ENCODE measurements at places on chromosomes 7 and 10.

DNA sequence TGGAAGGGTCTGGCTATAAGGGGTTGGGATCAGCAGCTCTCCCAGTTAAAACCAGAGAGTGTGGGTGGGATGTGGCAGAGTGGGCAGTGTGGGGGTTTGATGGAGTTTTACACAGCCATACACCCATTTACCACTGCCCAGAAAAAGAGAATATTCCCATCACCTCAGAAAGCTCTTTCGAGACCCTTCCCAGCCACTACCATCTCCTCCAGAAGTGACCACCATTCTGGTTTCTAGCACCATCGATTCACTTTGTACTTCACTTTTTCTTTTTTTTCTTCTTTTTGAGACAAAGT is 15.5 kb downstream of the BAG3 start:
- H3K27ac ChIP-seq, result peak overlapping the region; percentile 54
- no peak overlapping the region for H3K4me3 ChIP-seq
- H3K4me1 ChIP-seq, result peaks cover 87% of the 10 kb centered on the region
- DNase-seq, result no peak
- no peaks in the 10 kb centered on the region for H3K27me3 ChIP-seq

- H3K27ac ChIP-seq, result no peak overlapping the region
- H3K4me1 ChIP-seq, result no peaks in the 10 kb centered on the region
- no peak overlapping the region for H3K4me3 ChIP-seq
Measured at GRCh38 chr7:90520484-90520883, 51.0 kb downstream of the PTTG1IP2 start.

DNA sequence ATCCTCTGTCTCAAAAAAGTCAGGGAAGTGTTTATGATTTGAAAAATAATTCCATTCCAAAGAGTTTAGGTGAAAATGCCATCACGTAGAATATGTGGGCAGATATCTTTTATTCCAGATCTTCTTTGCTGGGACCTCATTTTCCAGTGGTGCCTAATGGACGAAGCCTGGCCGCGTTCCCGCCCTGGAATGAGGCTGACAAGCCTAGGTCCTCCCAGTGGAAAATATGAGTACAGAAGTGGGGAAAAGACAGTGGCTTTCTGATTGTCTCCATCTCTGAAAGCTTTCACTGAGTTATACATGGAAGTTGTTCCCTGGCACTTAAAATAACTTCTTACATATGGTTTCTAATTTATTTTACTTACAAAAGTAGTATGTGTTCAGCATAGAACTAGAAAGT is 139.4 kb downstream of the TACC2 start:
- peak overlapping the region; percentile 85 for H3K27ac ChIP-seq
- H3K27me3 ChIP-seq, result no peaks in the 10 kb centered on the region
- DNase-seq, result no peak
- peaks cover 35% of the 10 kb centered on the region for H3K4me1 ChIP-seq
- no peaks in the 10 kb centered on the region for H3K36me3 ChIP-seq

DNA sequence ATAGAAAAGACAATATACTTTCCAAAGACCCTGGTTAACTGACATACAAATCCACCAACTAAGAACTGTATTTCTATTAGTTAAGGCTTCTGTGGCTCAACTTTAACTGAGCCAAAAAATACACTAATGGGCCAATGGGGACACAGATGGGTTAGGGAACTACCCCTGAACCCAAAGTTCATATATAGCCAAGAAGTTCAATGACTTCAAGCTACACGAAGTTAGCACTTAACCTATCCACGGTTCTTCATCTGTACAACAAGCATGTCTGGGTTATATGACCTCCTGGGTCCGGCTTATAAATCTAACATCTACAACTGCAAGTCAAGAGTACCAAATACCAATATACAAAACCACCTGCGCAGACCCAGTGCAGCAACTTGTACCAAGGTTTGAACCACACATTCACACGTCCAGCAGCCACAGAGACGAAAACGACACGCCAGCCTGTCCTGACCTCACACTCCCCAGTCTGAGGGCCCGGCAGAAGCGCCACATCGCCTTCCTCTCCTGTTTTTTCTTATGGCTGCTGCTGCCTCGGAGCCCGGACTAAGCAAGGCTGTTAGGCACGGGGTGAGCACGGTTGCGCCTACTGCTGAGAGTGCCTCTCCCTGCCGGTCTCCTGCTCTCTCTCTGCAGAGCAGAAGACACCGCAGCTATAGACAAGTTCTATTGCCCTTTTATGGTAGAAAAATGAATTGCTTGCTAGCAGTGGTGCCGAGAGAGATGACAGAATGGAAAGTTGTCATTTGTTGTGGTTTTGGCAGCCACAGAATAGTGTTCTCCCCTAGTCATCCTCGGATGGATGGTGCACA is 86.3 kb downstream of the RNF216 start:
- H3K4me3 ChIP-seq, result peak overlapping the region; percentile 13
- H3K27me3 ChIP-seq, result no peaks in the 10 kb centered on the region
- H3K27ac ChIP-seq, result peak overlapping the region; percentile 83

GRCh38 chr10:18743926-18744325 is 84.7 kb downstream of the ARL5B start:
- no peak overlapping the region for H3K4me3 ChIP-seq
- no peaks in the 10 kb centered on the region for H3K4me1 ChIP-seq
- H3K27me3 ChIP-seq, result no peaks in the 10 kb centered on the region
- H3K36me3 ChIP-seq, result no peaks in the 10 kb centered on the region

DNA sequence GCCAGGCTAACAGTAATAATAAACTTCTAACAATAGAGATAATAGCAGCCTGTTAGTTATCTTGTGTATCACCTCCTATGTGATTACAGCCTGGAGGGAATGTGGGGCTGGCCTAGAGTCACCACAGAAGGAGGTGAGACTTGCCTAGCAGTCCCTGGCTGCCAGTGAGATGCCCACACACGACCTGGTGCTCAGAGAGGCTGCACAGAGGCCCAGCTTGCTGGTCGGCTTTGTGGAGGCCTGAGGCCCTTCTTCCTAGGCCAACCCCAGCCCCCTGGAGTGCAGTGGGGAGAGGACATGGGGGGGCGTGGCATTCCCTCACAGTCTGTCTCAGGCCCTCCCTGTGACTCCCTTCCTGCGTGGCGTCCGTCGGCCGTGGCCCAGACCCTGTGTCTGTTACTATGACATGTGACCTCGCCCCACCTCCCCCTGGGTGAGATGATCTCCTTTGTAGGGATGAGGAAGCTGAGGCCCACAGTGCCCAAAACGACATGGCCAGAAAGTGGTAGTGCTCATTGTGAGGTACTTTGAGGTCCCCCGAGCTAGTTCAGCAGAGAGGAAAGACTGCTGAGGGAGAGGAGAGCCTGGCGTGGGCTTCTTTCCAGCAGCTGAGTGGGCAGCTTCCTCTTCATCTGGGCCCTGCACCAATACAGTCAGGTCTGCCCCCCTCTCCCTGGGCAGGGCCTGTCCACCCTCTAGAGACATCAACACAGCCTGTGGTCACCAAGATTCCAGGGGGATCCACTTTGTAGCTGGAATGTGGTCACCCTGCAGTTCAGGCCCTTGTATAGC is 29.7 kb downstream of the UNC5B start:
- peak overlapping the region; percentile 38 for H3K27ac ChIP-seq
- no peaks in the 10 kb centered on the region for H3K36me3 ChIP-seq
- no peak overlapping the region for H3K4me3 ChIP-seq
- H3K27me3 ChIP-seq, result no peaks in the 10 kb centered on the region
- no peak for DNase-seq

- H3K4me3 ChIP-seq, result no peak overlapping the region
- DNase-seq, result no peak
- H3K36me3 ChIP-seq, result no peaks in the 10 kb centered on the region
- no peaks in the 10 kb centered on the region for H3K27me3 ChIP-seq
Measured at GRCh38 chr7:2610898-2611297, 20.9 kb upstream of the TTYH3 start.

GRCh38 chr10:59877191-59877671 is 29.1 kb downstream of the CCDC6 start:
- H3K27ac ChIP-seq, result peak overlapping the region; percentile 17
- H3K27me3 ChIP-seq, result no peaks in the 10 kb centered on the region
- DNase-seq, result no peak
- H3K4me3 ChIP-seq, result no peak overlapping the region
- H3K4me1 ChIP-seq, result peaks cover 80% of the 10 kb centered on the region

GRCh38 chr7:21939136-21939857 is 6.4 kb downstream of the CDCA7L start:
- no peaks in the 10 kb centered on the region for H3K27me3 ChIP-seq
- H3K27ac ChIP-seq, result no peak overlapping the region
- H3K4me3 ChIP-seq, result no peak overlapping the region
- H3K36me3 ChIP-seq, result no peaks in the 10 kb centered on the region

GRCh38 chr7:132557489-132558044 is 18.7 kb downstream of the PLXNA4 start:
- no peaks in the 10 kb centered on the region for H3K4me1 ChIP-seq
- no peaks in the 10 kb centered on the region for H3K27me3 ChIP-seq
- H3K4me3 ChIP-seq, result no peak overlapping the region
- H3K27ac ChIP-seq, result no peak overlapping the region
- H3K36me3 ChIP-seq, result no peaks in the 10 kb centered on the region
- no peak for DNase-seq

GRCh38 chr10:100806356-100806645 is 60.9 kb downstream of the PAX2 start:
- H3K27ac ChIP-seq, result no peak overlapping the region
- no peaks in the 10 kb centered on the region for H3K4me1 ChIP-seq
- no peaks in the 10 kb centered on the region for H3K36me3 ChIP-seq
- peaks cover 4% of the 10 kb centered on the region for H3K27me3 ChIP-seq
- H3K4me3 ChIP-seq, result no peak overlapping the region
- DNase-seq, result no peak

DNA sequence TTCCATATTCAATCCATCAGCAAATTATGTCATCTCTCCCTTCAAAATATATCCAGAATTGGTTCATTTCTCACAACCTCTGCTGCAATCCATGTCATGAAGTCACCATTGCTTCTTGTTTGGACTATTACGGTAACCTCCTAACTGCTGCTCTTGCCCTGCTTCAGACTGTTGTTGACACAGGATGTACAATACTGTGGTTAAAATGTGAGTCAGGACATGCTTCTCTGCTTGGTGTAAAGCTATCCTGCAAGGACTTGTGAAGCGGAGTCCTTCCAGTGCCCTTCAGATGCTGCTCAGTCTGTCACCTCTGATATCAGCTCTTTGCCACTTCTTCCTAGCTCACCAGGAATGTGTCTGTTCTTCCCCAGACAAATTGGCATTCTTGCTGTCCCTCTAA is 10.4 kb upstream of the NXPH1 start:
- H3K4me3 ChIP-seq, result no peak overlapping the region
- H3K27me3 ChIP-seq, result no peaks in the 10 kb centered on the region
- no peak for DNase-seq

DNA sequence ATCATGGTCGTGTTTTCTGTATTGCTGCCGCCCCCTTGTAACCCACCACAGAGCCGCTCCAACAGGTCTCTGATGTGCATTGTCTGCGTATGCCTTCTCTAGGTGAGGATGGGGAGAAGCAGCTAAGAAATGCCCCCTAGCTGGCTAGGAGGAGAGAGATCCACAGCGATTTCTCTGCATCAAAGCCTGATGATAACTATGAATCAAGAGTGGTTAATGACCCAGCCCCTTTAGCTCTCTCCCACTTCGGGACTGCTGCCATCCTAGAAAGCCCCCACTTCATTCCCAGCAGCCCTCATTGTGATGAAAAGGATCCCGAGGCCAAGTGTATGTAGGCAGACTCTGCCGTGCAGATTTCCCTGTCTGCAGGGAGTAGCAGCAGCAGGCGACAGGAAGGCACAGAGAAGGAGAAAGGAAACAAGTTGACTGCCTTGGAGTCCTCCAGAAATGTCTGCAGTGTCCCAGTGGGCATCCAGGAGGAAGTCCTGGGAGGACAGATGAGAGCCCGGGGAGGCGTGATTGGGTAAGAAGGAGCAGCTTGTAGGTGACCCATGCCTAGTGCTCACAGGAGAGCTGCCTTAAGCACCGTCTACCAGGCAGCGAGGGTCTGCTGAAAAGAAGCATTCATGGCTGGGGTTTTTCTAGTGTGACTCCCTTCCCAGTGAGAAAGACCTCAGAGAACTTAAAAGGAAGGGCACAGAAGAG is 2.9 kb downstream of the PLXNA4 start:
- no peak overlapping the region for H3K4me3 ChIP-seq
- DNase-seq, result no peak
- no peak overlapping the region for H3K27ac ChIP-seq

- H3K36me3 ChIP-seq, result no peaks in the 10 kb centered on the region
- peaks cover 37% of the 10 kb centered on the region for H3K4me1 ChIP-seq
- DNase-seq, result no peak
- H3K4me3 ChIP-seq, result no peak overlapping the region
- H3K27ac ChIP-seq, result peak overlapping the region; percentile 6
Measured at GRCh38 chr7:135151533-135151932, 3.7 kb downstream of the TMEM140 start.

GRCh38 chr7:156356551-156356950 is 284.0 kb upstream of the RNF32 start:
- H3K27me3 ChIP-seq, result no peaks in the 10 kb centered on the region
- H3K36me3 ChIP-seq, result no peaks in the 10 kb centered on the region
- no peaks in the 10 kb centered on the region for H3K4me1 ChIP-seq
- no peak overlapping the region for H3K27ac ChIP-seq
- DNase-seq, result no peak

GRCh38 chr10:43904844-43905243 is 256.2 kb upstream of the ZNF32 start:
- peaks cover 16% of the 10 kb centered on the region for H3K4me1 ChIP-seq
- H3K4me3 ChIP-seq, result no peak overlapping the region
- H3K36me3 ChIP-seq, result no peaks in the 10 kb centered on the region
- no peak for DNase-seq
- no peak overlapping the region for H3K27ac ChIP-seq

DNA sequence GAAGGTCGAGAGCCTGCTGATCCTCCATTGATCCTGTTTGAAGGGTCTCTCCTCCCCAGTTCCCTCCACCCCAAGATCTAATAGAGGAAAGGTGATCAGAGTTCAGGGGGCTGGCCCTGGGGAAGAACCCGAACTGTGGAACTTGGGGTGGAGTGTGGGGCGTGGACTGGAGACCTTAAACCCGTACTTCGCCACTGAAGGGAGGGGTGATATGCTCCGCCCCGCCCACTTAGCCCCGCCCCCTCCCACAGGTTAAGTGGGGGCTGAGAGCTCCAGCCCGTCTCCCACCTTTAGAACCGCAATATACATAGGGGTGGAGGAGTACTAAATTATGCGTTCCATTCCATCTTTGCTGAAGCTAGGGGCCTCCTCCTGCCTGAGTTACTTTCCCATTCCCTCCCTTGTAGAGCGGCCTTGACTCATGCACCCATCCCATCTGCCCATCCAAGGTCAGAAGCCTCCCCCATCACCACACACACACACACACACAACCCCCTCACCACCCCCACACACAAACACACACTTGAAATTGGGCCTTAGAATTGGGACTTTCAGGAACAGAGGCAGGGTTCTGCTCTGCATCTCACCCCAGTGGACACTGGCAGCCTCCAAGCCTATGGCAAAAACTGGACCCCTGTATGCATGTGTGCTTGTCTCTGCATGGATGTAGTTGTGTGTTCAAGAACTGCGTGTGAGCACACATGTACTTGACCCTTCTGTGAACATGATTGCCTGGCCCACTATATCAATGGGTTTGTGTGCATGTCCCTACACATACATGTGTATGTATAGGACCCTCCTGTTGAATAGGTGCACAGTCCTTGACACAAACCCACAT is 991 bp downstream of the SEMA4G start:
- DNase-seq, result no peak
- H3K36me3 ChIP-seq, result no peaks in the 10 kb centered on the region
- H3K4me3 ChIP-seq, result peak overlapping the region; percentile 60

GRCh38 chr10:31912289-31912688 is 16.3 kb downstream of the ARHGAP12 start:
- peaks cover 38% of the 10 kb centered on the region for H3K4me1 ChIP-seq
- DNase-seq, result no peak
- no peak overlapping the region for H3K27ac ChIP-seq

Measured in vagina (tissue), 2 donors.